CD8-positive, alpha-beta memory T cell (primary cell): ENCODE measurements at places on chromosomes 12 and 14.
A peak's percentile ranks its signal among the peaks of the same experiment; 100 is the strongest.

- DNase-seq: no peak
Observed at GRCh38 chr12:127690161-127690560, 576.8 kb upstream of the TMEM132C start.

DNA sequence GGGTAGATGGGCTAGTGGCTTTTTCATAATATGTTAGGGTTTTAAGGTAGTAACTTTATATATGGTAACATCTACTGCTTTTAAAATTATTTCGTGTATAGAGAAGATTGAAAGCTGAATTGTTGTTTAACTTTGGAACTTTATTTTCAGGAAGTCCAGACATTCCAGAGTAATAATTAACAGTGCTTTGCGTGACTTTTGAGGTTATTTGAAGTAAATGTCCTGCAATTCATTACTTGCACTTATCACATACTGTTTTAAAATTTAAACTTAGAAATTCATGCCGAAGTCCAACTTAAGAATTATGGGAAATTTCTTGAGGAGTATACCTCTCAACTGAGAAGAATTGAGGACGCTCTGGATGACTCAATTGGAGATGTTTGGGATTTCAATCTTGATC, 3.3 kb downstream of the WASHC4 start:
- no peak for DNase-seq

- no peak for DNase-seq
Observed at GRCh38 chr12:49874142-49874897, 29.4 kb downstream of the FAIM2 start.

DNA sequence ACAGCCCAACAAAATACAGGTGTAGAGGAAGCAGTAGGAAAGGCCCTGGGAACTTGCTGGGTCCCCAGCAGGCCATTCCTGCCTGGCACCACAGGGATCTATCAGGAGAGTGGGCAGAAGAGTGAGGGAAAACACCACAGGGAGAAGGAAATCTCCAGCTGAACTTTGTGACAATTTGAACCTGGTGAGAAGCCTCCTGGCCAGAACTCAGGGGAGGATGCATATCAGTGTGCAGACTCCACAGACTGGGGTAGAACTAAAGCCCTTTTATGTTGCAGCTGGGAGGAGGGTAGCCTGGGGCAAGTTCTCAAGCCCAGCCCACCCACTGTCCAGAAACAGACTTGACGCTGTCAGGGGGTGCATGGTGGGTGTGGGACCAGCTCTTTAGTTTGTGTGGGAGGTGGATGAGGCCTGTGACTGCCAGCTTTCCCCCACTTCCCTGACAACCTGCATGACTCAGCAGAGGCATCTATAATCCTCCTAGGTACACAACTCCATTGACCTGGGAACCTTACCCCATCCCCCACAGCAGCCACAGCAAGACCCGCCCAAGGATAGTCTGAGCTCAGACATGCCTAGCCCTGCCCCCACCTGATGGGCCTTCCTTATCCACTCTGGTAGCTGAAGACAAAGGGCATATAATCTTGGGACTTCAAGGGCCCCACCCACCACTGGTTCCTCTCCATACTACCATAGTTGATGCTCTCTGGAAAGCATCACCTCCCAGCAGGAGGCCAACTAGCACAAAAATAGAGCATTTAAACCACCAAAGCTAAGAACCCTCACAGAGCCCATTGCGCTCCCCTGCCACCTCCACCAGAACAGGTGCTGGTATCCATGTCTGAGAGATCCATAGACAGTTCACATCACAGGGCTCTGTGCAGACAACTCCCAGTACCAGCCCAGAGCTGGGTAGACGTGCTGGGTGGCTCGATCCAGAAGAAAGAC, 28.9 kb downstream of the PNN start:
- no peak for DNase-seq

GRCh38 chr12:101298426-101298825, 18.5 kb downstream of the UTP20 start:
- no peak for DNase-seq

GRCh38 chr12:84046859-84047258, 865.7 kb downstream of the SLC6A15 start:
- DNase-seq: no peak

GRCh38 chr12:85558684-85559083, 277.5 kb downstream of the RASSF9 start:
- no peak for DNase-seq

DNA sequence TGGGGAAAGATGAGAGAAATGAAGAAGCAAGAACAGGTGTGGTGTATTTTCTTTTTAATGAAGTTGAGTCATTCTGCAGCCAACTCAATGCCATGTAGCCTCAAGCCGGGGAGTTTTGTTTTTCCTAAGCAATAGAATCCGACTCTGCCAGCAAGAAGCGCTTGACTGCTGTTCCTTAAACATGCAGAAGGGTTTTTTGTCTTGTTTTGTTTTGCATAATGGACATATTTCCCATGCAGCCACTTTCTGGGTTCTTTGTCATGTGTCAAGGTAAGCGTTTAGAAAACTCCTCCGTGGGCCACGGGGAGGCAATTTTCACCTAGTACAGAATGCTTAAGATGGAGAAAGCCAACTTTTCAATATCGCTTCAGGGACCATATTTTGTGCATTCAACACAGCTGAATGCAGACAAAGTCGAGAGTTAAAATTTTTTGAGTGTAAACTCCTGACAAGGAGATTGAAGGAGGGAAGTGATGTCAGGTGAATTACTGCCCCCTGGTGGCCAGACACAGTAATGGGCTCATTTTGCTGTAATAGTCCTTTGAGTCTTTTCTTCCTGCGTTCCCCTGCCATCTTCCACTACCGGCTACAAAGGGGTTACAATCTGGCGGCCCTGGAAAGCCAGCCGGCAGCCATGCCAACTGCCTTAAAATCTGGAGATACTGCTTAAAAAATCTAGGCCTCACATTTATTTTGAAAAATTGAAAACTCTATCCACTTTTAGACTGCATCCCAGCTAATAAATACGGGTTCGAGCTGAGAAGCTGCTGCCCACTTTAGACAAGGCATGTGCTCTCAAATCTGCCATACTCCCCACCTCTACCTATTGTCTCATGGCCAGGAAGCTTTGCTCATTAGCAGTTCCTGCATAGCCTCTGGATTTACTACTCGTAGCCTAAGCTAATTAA, 3.2 kb upstream of the FICD start:
- peak; percentile 82 for DNase-seq

- no peak for DNase-seq
Observed at GRCh38 chr12:99235381-99235780, 412.2 kb upstream of the GARIN6 start.

DNA sequence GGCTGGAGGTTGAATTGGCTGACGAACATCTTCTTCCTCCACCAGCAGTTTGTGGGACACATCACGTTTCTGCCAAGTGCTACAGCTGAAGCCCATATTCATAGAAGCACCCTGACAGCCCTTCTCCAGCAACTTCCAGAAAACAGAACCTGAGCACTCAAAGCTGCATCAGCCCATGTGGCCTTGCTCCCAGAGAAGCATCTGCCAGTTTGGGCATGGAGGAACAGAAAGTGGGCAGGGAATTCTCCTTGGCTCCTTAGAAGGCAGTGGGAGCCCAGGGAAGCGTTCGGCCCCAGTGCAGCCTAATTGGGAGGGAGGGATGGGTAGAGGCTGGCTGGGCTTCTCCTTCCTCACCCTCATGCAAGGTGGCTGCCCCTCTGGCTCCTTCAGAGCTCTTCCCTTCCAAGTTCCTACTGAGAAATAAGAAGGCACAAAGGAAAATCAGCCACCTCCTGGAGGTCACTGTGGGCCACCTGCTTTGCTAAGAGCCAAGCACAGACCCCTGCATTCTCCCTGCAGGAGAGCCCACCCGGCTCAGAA, 4.1 kb upstream of the NGB start:
- DNase-seq: no peak

GRCh38 chr12:31756977-31757420, 28.2 kb upstream of the AMN1 start:
- DNase-seq: no peak

- no peak for DNase-seq
Observed at GRCh38 chr14:47549886-47550285, 125.5 kb downstream of the MDGA2 start.
